LHCN-M2 (cell line): ENCODE measurements at places on chromosomes 5 and 9. TPM values are rescaled to one million over a fixed set of nuclear protein-coding genes. Genes with fewer than 3 reads are reported as not detected.

DNA sequence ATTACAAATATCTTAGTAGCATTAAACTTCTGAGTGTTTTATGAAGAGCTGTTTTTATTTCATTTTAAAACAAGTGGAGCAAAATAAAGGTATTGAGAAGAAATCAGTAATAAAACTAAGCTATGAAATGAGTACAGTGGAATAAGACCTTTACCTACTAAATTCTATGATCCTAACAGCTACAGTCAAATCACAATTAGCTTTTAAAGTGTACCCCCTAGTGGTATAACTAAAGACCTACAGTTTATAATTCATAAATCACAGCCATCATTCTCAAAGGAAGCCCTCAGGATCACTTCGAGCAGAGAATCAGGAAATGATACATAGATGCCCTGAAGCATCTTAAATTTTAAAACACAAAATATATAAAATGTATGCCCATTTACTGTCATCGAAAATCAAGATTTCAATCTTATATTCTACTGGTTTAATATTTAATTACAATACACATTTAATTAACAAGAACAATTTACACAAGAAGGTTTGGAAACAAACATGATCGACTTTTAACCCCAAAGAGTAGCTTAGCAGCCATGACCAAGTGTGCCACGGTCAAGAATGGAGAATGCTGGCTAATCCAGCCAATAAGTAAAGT lies 12.3 kb downstream of the CCNH start:
- DNase-seq: peak; percentile 57

- peak; percentile 5 for DNase-seq
Measured at GRCh38 chr5:56512313-56512996, 279.3 kb upstream of the ANKRD55 start.

GRCh38 chr9:18237776-18238175 lies 236.2 kb upstream of the ADAMTSL1 start:
- DNase-seq: no peak

DNA sequence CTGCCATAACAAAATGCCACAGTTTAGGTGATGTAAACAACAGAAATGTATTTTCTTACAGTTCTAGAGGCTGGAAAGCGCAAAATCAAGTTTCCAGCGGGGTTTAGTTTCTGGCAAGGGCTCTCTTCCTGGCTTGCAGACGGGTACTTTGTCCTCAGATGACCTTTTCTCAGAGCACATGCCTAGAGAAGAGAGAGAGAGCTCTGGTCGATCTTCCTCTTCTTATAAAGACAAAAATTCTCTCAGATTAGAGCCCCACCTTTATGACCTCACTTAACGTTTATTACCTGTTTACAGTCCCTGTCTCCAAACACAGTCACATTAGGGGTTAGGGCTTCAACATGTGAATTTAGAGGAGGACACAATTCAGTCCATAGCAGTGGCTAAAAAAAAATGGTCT lies 119.7 kb downstream of the CETN3 start:
- DNase-seq: peak; percentile 3

DNA sequence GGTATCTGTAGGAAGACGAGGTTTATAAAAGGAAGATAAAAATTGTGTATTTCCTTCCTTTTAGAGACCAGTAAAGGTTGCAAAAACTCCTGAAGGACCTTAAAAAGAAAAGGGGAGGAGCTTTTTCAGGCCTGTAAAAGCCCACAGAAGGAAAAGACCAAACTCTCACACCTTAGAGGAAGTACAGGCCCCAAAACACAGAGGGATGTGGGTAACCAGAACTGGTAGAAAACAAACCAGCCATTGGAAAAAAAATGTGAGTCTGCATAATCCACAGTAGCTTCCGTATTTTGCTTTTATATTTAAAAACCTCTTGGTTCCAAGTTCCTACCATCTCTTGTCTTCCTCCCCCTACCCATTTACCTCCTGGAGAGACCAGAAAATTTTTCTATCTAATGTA lies 8.5 kb downstream of the GIN1 start:
- no peak for DNase-seq

- DNase-seq: no peak
Measured at GRCh38 chr9:123614306-123615263, 258.6 kb downstream of the CRB2 start.

Gene TSTD2
- 11.4 and 14.6 TPM in 2 replicates for total RNA-seq

Gene TAF11L5
- not detected in 2 replicates for total RNA-seq
